ENCODE measurements at places on chromosomes 12 and 14.

GRCh38 chr14:104239185-104239775, 100.9 kb downstream of the KIF26A start:
- DNase-seq = no peak

GRCh38 chr14:56324454-56324853, 206.2 kb downstream of the PELI2 start:
- no peak for DNase-seq

DNA sequence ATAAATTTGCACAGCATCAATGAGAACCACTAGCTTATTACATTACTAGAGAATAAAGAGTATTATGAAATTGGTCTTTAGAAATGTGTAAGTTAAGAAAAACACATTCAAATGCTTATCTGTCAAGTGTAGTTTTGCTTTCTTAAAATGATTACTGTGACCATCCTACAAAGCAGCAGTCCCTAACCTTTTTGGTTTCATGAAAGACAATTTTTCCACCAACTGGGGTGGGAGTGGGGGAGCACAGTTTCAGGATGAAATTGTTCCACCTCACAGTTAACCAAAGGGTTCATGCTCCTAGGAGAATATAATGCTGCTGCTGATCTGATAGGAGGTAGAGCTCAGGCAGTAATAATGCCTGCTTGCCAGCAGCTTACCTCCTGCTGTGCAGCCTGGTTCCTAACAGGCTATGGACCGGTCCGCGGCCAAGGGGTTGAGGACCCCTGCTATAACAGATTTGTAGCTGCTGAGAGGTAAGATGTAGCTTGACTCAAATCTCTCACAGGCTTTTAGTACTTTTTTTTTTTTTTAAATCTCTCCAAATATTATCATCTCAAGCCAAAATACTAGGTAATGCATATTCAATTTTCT, 45.4 kb downstream of the PPP4R3A start:
- no peak for DNase-seq

- DNase-seq = peak; percentile 57
Measured at GRCh38 chr14:52553671-52554575, 1.3 kb downstream of the GPR137C start.

GRCh38 chr12:4135919-4136605, 137.5 kb upstream of the CCND2 start:
- peak; percentile 78 for DNase-seq

- DNase-seq = peak; percentile 49
Measured at GRCh38 chr14:80930836-80931389, 10.6 kb downstream of the CEP128 start.

GRCh38 chr12:8779862-8780261, 42.6 kb upstream of the A2ML1 start:
- DNase-seq = no peak

- no peak for DNase-seq
Measured at GRCh38 chr12:132560364-132560613, 50.1 kb downstream of the LRCOL1 start.

DNA sequence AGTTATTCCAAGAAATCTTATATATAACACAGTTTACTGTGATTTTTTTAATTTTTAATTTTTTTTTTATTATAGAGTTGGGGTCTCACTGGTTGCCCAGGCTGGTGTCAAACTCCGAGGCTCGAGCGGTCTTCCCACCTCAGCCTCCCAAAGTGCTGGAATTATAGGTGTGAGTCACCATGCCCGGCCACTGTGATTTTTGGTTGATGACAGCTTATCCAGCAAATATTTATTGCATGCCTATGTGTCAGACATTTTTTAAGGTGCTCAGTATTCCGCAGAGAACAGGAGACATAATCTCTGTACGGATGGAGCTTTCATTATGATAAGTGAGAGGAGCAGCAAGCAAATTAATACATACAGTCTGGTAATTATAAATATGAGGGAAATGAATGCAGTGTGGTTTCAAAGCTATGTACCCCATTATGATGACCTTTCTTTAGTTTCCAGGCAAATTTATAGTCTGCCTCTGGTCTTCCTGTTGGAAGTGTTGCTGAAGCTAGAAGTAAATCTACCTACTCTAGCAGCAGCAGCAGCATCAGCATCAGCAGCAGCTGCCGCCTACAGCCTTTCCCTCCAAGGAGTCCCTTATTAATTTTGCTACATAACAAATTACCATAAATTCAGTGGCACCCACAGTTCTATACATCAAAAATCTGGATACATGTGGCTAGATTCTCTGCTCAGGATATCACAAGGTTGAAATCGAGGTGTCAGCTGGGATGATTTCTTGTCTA, 32.3 kb downstream of the FRS2 start:
- DNase-seq = no peak
